ENCODE measurements at places on chromosomes 2 and 18.

DNA sequence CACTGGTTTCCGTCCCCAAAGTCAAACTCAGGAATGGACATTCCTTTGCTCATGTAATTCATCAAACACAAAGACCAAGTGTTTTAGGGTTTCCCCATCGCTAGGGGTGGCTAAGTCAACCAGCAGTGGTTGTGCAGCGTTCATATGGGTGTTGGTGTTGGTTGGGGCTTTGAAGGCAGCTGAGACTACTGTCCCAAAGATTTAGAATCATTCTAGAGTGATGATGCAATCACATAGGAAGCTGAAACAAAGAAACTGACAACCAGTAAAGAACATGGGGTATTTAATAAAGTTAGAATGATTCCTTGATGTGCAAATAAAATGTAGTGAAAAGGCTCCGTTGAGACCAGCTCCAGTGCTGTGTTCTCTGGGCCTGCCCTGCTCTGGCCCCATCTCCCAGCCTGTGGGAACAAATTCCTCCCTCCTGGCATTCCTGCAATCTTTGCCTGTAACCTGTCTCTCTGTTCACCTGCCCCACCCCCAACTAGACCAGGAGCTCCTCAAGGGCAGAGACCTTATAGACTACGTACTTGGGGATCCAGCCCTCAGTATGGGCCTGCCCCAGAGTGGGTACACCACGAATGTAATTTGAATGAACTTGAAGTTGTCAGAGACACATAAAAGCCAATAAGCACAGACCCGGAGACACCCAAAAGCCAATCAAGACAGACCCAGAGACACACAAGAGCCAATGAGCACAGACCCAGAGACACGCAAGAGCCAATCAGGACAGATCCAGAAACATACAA is 191.7 kb upstream of the TWIST2 start:
- no peaks in the 10 kb centered on the region for H3K27me3 ChIP-seq
- H3K4me3 ChIP-seq, result no peak overlapping the region
- no peak overlapping the region for H3K27ac ChIP-seq

DNA sequence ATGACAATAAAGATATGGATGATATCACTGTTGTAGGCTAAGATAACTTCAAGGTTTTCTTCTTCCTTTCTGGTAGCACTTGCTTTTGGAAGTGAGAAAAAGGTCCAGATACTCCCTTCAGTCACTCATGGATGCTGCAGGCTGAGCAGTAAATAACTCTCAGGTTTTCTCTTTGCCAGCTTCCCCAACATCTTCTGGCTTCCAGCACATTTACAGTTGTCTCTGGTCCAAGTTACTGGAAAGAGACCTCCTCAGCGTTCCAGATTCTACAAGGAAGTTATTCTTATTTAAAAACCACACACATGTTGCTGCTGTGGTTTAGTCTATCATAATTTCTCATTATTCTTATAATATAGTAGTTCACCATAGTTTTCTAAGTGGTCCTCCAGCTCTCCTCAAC is 383.4 kb downstream of the PLCL1 start:
- no peak overlapping the region for H3K4me3 ChIP-seq
- no peak overlapping the region for H3K27ac ChIP-seq
- H3K36me3 ChIP-seq, result no peaks in the 10 kb centered on the region
- H3K4me1 ChIP-seq, result no peaks in the 10 kb centered on the region

DNA sequence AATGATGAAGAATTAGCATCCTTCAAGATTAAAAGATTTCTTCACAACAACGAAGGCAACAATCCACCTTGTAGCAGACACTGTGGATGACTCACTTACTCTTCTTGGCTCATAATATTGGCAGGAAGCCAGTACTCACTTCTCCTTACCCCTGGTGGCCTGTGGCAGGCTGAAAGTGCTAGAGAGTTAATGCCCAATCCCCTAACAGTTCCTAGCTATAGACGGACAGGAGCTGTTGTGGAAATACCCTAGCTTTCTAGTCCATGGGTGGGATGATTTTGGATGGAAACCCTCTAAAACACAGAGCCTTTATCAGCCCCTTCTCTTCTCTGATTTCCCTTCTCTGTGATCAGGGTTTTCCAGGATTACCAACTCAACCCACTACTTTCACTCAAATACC is 128.6 kb upstream of the NYAP2 start:
- no peak for DNase-seq
- no peak overlapping the region for H3K27ac ChIP-seq
- no peaks in the 10 kb centered on the region for H3K36me3 ChIP-seq
- no peak overlapping the region for H3K4me3 ChIP-seq

- peaks cover 13% of the 10 kb centered on the region for H3K4me1 ChIP-seq
- H3K36me3 ChIP-seq, result peaks cover 5% of the 10 kb centered on the region
- no peak for DNase-seq
- H3K27me3 ChIP-seq, result no peaks in the 10 kb centered on the region
- H3K27ac ChIP-seq, result no peak overlapping the region
- no peak overlapping the region for H3K4me3 ChIP-seq
Observed at GRCh38 chr2:105877945-105878344, 133.2 kb downstream of the NCK2 start.

DNA sequence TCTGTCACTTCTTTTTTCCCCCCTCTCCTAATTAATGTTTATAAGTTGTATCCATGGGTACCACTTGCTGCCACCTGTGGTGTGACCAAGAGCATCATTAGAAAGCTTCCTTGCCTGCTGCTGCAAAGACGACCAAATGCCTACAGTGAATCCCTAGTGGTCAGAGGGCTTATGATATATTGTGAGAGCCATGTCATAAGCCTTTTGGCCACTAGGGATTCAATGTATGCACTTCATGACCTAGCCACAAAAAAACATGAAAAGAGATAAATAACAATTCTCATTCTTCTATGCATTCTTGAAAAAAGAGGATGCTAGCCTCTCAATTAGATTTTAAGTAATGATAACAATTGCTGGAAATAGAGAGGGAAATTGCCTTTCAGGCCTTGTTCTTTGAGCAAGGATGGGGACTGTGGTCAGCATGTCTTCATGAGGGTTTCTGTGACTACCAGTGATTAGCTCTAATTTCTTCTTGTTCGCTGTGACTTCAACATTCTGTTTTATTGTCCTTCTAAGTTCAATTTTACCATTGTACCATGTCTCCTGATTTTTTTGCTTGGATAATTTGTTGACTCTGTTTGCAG is 435.3 kb downstream of the TGIF1 start:
- peak; percentile 70 for DNase-seq
- H3K4me3 ChIP-seq, result no peak overlapping the region
- no peaks in the 10 kb centered on the region for H3K36me3 ChIP-seq
- H3K4me1 ChIP-seq, result no peaks in the 10 kb centered on the region
- H3K27me3 ChIP-seq, result no peaks in the 10 kb centered on the region
- H3K27ac ChIP-seq, result no peak overlapping the region

DNA sequence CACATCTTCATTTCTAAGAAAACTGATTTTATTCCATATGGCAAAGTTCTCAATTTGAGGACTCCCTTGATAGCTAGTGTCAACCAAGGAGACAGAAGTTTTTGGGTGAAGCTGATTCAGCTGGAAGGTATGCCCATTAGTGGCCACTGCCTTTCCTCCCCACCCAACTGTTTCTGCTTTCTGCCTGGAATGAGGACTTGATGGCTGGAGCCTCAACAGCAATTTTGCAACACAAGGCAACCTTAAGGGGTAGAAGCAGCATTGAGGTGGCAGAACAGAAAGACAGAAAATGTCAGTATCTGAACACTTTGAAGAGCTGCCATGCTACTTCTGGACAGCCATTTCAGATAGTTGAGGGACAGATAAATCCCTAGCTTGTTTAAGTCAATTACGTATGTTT is 47.0 kb downstream of the INHBB start:
- H3K4me3 ChIP-seq, result no peak overlapping the region
- H3K36me3 ChIP-seq, result no peaks in the 10 kb centered on the region
- no peaks in the 10 kb centered on the region for H3K4me1 ChIP-seq
- DNase-seq, result no peak
- H3K27ac ChIP-seq, result no peak overlapping the region

DNA sequence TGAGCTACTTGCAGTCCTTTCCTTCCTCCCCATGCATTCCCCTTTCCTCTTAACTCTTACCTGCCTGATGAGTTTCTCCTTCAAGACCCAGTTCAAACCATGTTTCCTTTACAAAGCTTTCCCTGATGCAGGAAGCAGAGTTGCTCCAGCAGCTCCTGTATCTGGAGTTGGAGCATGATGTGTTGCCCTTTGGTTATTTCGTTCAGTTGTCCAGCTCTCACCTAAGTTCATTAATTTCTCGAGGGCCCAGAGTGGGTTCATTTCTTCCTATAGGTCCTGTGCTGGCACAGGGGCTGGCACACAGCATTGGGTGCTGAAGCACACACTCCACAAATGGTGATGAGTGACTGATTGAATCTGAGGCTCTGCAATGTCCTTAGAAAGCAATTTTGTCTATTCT is 23.0 kb upstream of the TMEM214 start:
- peak overlapping the region; percentile 68 for H3K27ac ChIP-seq
- peaks cover 3% of the 10 kb centered on the region for H3K36me3 ChIP-seq
- DNase-seq, result no peak
- H3K4me3 ChIP-seq, result no peak overlapping the region
- H3K27me3 ChIP-seq, result no peaks in the 10 kb centered on the region
- peaks cover 41% of the 10 kb centered on the region for H3K4me1 ChIP-seq

GRCh38 chr2:55050100-55050994 is at the start of gene RTN4:
Gene RTN4, minus strand, starts transcription at chr2:55050451. Its CDS starts 151 bp downstream, at chr2:55050300.
- no peaks in the 10 kb centered on the region for H3K27me3 ChIP-seq
- peaks cover 6% of the 10 kb centered on the region for H3K4me1 ChIP-seq
- DNase-seq, result peak; percentile 97
- H3K36me3 ChIP-seq, result peaks cover 18% of the 10 kb centered on the region
- peak within 1 kb of the TSS; percentile 96 for H3K27ac ChIP-seq

GRCh38 chr2:85435981-85436835 is 17.7 kb downstream of the SH2D6 start:
- peak overlapping the region; percentile 79 for H3K27ac ChIP-seq
- no peak for DNase-seq
- no peaks in the 10 kb centered on the region for H3K27me3 ChIP-seq
- peaks cover 28% of the 10 kb centered on the region for H3K4me1 ChIP-seq
- no peaks in the 10 kb centered on the region for H3K36me3 ChIP-seq

DNA sequence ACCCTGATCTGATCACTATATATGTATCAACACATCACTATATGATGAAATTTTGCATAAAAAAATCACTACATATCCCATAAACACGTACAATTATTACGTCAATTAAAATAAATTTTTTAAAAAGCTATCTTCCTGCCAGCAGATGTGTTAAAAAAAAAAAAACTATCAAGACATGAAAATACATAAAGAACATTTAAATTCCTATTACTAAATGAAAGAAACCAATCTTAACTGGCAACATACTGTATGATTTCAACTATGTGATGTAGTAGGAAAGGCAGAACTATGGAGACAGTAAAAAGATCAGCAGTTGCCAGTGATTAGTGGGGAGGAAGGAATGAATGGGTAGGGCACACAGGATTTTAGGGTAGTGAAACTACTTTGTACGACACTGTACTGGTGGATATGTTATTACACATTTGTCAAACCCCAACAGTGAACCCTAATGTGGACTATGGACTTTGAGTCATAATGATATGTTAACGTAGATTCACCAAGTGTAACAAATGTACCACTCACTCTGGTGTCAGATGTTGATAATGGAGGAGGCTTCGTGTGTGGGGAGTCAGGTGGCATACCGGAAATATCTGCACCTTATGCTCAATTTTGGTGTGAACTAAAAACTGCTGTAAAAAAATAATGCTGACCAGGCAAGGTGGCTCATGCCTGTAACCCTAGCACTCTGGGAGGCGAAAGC is 27.4 kb downstream of the USP34 start:
- no peak overlapping the region for H3K4me3 ChIP-seq
- no peak for DNase-seq
- peaks cover 9% of the 10 kb centered on the region for H3K4me1 ChIP-seq
- H3K27me3 ChIP-seq, result no peaks in the 10 kb centered on the region
- no peak overlapping the region for H3K27ac ChIP-seq
- peaks cover 12% of the 10 kb centered on the region for H3K36me3 ChIP-seq

DNA sequence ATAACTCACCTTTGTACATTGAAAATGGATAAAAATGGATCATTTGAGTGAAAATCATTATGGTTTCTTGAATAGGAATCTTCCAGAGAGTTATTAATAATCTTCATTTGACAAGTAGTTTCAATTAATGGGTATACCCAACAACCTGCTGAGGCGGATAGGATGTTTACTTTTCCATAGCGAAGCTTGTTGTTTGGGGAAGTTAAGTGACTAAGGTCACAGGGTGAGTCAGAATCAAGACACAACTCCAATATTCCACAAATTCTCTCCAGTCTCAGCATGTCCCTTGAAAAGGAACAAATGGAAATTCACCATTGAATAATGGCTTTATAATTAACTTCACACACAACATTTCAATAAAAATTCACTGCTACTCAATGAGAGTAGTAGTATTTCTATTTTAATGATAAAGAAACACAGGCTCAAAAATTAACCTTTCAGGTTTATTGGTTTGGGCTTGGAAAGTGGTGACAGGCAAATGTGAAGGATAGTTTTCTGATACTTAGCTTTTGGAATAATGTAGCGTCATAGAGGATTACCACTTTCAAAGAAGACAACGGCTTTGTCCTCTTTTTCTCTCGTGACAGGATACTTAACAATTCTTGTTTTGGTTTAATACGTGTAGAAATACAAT is 211.3 kb downstream of the GPD2 start:
- no peak for DNase-seq
- H3K4me3 ChIP-seq, result no peak overlapping the region
- no peaks in the 10 kb centered on the region for H3K36me3 ChIP-seq
- no peaks in the 10 kb centered on the region for H3K4me1 ChIP-seq

GRCh38 chr18:47724186-47724975 is 206.1 kb downstream of the SMAD2 start:
- no peak overlapping the region for H3K27ac ChIP-seq
- 0 out of 2 replicates have a peak, but pooled peaks cover 8% of the 10 kb centered on the region for H3K27me3 ChIP-seq
- no peaks in the 10 kb centered on the region for H3K4me1 ChIP-seq
- no peaks in the 10 kb centered on the region for H3K36me3 ChIP-seq

- peaks cover 23% of the 10 kb centered on the region for H3K4me1 ChIP-seq
- no peaks in the 10 kb centered on the region for H3K27me3 ChIP-seq
Observed at GRCh38 chr2:20050646-20051531, 539 bp downstream of the LAPTM4A start.

DNA sequence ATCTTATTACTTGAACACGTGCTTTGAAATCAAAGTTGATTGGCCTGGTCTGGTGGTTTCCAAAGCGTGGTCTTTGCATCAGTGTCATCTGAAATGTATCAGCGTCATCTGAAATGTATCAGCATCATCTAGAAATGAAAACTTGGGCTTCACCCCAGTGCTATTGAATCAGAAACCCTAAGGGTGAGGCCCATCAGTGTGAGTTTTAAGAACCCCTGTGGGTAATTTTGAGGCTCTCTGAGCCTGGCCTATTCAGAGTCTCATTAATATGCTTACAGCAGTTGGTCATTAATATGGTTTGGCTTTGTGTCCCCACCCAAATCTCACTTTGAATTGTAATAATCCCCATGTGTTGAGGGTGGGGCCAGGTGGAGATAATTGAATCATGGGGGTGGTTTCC is 85.2 kb downstream of the NYAP2 start:
- H3K36me3 ChIP-seq, result no peaks in the 10 kb centered on the region
- no peaks in the 10 kb centered on the region for H3K4me1 ChIP-seq
- no peak overlapping the region for H3K4me3 ChIP-seq
- no peak for DNase-seq
- H3K27ac ChIP-seq, result no peak overlapping the region
